ENCODE measurements at places on chromosomes 4 and X.

GRCh38 chr4:185343726-185344581 is 51.8 kb downstream of the LRP2BP start:
- no peak for DNase-seq

- DNase-seq, result no peak
Measured at GRCh38 chr4:2364654-2365053, 53.8 kb downstream of the ZFYVE28 start.

DNA sequence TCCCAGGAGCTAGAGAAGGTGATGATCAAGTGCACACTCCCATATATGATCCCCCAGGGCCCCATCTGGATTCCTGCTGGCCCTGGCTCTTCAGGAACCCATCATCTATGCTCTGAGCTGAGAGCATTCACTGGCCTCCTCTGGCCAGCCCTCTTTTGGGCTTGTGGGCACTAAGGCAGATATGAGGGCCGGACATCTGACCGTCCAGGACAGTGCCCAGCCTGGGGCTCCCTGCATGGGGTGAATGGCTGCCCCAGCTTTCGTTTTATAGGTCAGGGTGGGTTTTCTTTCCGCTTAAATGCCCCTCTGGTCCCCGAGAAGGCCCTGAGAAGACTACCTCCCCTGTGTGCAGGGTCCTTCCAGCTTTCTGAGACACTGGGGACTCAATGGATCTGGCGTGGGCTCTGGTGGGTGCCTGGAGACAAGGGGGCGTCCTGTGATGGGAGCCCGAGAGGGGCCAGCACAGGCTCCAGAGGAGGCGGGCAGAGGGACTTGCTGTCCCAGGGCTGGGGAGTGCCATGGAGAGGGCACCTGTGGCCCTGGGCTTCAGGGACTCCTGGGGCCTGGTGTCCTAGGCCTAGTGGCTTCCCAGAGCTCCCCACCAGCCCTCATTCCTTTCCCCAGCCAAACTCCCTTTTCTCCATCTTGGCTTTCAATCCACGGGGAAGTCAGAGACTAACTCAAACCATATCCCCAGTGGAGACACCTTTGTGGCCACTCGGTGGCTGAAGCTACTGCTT is 39.5 kb upstream of the GRPEL1 start:
- DNase-seq, result no peak

- DNase-seq, result no peak
Measured at GRCh38 chrX:79107891-79108718, 36.4 kb upstream of the GPR174 start.
